ENCODE measurements at places on chromosomes 1 and 21. TPM values are rescaled to one million over a fixed set of nuclear protein-coding genes. Genes with fewer than 3 reads are reported as not detected.

SLC30A10 gene
- 0.08 TPM for polyA plus RNA-seq

SIKE1 gene
- polyA plus RNA-seq: 28.8 TPM

FCGR2B gene
- not detected for polyA plus RNA-seq

SERINC2 gene
- polyA plus RNA-seq: 254 TPM

ELOA gene
- polyA plus RNA-seq: 31.8 TPM

GIPC2 gene
- 0.28 TPM for polyA plus RNA-seq

AMY1B gene
- not detected for polyA plus RNA-seq

PIGP gene
- 22.4 TPM for polyA plus RNA-seq

CD1D gene
- 3.0 TPM for polyA plus RNA-seq

TRIM17 gene
- polyA plus RNA-seq: 0.53 TPM

CCDC30 gene
- polyA plus RNA-seq: 0.12 TPM

DNAJC8 gene
- polyA plus RNA-seq: 79.5 TPM

KCNE1 gene
- 0.03 TPM for polyA plus RNA-seq

PKP1 gene
- polyA plus RNA-seq: 169 TPM

GPR161 gene
- polyA plus RNA-seq: 9.1 TPM

GBP2 gene
- 0.43 TPM for polyA plus RNA-seq

UBQLN4 gene
- 42.7 TPM for polyA plus RNA-seq

Measured in keratinocyte (primary cell).